ENCODE measurements at places on chromosomes 6 and 20.

- no peak for DNase-seq
Observed at GRCh38 chr6:20740088-20740487, 205.8 kb downstream of the CDKAL1 start.

GRCh38 chr6:11628562-11628961, 91.0 kb downstream of the TMEM170B start:
- DNase-seq: no peak

- DNase-seq: no peak
Observed at GRCh38 chr6:139336488-139336887, 38.0 kb downstream of the CITED2 start.

DNA sequence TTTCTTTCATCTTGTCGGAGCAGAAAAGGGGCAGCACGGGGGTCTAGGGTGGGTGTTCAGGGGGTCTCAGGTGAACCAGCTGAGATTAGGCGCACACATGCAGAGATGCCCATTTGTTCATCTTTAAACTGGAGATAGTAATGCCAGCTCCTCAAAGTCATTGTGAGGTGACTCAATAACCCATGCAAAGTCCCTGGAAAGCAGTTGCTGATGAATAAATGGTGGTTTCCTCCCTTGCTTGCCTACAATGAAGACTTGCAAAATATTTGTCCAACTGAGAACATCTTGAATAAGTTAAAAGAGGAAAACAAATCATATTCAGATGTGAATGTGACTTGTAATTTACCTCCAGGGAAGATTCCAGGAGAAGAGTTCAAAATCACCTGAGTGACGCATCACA, 206.9 kb downstream of the LY86 start:
- DNase-seq: no peak

- DNase-seq: no peak
Observed at GRCh38 chr6:100823041-100823440, 58.1 kb downstream of the ASCC3 start.

DNA sequence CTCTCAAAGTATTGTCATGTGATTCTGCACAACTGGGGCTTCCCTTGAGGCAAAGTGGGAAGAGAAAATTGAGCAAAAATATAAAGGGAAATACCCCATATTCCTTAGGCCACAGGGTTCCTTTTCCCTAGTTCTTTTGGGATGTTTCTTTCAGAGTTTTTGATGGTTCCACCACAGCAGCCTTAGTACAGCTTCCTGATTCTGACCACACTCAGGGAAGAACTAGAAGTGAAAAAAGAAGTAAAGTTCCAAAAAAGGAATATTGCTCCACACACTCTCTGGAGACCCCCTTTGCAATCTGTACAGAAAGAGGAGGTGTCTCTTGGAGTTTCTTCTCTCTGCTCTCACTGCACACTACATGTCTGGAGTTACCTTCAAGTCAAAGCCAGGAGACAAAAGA, 27.9 kb upstream of the HLA-DQA2 start:
- no peak for DNase-seq

GRCh38 chr6:162369091-162369490, 358.5 kb downstream of the PRKN start:
- no peak for DNase-seq

DNA sequence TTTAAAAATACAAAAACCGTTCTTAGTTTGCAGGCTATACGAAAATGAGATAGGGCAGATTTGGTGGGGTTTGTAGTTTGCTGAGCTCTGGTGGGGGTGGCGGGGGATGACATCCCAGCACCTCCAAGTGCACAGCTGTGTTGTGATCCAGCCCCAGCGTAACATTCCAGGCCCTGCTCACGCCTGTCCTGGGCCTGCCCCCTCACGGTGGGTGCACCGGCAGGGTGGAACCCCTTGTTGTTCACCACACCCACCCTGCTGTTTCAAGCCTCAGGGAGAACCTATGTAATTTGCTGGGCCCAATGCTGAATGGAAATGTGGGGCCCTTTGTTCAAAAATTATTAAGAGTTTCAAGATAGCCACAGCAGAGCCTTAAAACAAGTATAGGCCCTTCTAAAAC, 25.0 kb downstream of the ARMC2 start:
- no peak for DNase-seq

DNA sequence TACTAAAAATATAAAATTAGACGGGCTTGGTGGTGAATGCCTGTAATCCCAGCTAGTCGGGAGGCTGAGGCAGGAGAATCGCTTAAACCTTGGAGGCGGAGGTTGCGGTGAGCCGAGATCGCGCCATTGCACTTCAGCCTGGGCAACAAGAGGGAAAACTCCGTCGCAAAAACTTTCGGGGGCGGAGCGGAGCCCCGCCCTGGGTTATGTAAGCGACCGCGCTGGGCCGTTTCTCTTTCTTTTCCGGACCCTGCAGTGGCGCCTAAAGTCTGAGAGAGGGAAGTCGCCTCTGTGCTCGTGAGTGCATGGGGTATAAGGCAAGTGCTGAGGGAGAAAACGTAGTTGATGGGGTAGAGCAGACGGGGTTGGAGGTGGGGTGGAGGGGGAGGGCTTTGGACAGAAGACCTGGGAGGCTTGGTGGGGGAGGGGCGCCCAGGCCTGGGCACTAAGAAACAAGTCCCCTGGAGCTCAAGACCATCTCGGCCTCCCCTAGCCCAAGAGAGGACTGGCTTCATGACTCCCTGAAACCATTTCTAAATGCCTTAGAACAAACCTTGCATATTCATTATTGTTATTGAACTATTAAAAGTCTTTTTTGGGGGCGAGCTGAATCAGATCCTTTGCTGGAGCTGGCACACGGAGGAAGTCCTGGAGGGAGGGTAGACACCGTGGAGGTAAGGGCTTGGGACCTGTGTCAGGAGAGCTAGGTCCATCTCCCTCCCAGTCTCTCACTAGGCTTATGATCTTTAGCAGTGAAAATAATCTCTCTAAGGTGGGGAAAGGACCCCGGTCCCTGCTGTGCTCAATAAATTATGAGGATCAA, 2.7 kb upstream of the MICA start:
- peak; percentile 7 for DNase-seq

GRCh38 chr20:51735728-51736600, 32.2 kb downstream of the ATP9A start:
- no peak for DNase-seq

- DNase-seq: no peak
Observed at GRCh38 chr20:8335059-8335458, 203.0 kb downstream of the PLCB1 start.

- no peak for DNase-seq
Observed at GRCh38 chr6:46949632-46950280, 28.0 kb upstream of the ADGRF5 start.

DNA sequence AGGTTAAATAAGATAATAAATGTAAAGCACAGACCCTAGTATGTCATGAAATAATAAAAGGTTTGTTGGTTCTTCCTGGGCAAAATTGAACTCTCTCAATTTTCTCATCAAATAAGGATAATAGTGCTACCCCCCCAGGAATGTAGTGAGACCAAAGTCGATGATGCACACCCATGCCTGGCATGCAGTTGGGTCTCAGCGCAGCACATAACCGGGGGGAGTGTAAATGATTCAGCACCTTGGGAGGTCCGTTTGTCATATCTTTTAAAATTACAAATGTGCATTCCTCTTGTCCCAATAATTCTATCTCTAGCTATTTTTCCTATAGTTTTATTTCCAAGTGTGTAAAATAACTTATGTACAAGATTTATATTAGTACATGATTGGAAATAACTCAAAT, 31.3 kb upstream of the CCDC167 start:
- no peak for DNase-seq

- DNase-seq: no peak
Observed at GRCh38 chr6:23704479-23705052, 421.4 kb upstream of the NRSN1 start.

DNA sequence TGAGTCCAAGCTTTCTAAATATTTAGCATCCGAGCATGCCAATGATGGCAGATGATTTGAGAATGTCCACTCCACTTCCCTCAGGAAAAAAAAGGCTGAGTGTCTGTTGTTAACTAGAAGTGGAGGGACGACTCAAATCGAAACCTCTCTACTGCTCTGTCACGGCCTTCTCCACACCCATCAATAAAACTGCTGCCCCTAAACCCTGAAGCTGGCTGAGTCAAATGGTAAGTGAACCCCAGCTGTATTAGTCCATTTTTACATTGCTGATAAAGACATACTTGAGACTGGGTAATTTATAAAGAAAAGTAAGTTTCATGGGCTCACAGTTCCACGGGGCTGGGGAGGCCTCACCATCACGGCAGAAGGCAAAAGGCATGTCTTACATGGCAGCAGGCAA, 707.0 kb downstream of the QKI start:
- DNase-seq: no peak

DNA sequence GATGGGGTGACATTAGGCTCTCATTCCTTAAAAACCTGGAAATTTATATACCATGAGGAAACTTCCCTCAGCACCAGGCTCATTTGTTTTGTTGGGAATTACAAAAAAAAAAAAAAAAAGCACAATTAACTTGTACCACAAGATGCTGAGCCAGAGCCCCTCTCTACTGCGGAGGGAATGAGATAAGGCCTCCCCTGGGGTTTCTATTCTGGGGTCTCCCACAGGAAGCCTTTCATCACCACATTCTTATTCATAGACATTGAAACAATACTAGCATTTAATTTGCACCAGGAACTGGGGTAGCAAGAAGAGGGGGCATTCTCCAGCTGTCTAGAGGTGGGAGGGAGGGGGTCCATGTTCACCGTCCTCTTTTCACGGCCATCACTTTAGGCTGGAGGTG, 23.0 kb upstream of the RPS6KA2 start:
- DNase-seq: no peak

DNA sequence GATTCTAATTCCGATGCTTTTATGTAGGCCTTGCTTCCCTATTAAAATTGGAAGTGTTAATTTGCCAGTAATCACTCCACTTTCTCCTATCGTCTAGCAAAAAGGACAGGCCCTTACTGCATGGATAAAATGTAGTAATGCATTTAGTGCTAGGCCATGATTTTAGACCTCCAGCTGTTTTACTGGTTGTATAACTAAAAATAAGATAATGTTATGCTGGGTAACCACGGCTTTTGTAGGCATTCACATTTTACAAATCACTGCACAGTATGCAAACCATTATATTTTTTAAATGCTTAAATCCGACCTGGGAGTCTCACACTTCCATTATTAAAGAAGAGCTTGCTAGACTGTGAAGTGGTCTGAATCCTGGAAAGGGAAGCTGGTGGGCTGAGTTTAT, 179.5 kb downstream of the TFAP2A start:
- DNase-seq: no peak

DNA sequence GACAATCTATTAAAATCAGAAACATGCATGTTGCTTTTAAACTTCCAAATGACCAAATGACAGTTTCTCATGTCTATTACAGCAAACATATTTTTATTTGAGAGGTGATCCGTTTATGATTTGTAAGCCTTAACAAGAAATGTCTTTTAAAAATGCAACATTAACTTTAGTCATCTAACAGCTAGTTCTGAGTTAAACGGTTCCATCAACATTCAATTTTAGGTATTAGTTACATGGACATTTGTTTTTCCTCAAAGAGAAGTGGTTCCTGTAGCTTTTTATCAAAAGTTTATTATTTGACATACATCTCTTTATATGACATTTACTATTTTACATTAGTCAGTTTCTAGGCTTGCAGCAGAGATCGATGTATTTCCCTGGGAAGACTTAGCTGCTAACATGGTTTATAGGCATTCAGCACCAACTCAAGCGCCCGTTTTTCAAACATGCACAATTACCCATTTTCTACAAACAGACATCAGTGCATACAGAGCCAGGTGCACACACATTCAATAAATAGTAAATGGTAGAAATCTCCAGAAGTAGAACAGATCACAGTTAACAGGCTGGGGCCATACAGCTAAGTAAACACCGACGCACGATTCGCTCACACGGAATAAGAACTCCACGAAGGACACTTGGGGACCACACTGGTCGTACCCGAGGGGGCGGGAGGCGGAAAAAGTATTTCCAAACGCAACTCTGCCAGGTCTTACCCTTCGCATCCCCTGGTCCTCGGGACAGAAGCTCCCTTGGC, 882 bp downstream of the CNR1 start:
- DNase-seq: no peak

DNA sequence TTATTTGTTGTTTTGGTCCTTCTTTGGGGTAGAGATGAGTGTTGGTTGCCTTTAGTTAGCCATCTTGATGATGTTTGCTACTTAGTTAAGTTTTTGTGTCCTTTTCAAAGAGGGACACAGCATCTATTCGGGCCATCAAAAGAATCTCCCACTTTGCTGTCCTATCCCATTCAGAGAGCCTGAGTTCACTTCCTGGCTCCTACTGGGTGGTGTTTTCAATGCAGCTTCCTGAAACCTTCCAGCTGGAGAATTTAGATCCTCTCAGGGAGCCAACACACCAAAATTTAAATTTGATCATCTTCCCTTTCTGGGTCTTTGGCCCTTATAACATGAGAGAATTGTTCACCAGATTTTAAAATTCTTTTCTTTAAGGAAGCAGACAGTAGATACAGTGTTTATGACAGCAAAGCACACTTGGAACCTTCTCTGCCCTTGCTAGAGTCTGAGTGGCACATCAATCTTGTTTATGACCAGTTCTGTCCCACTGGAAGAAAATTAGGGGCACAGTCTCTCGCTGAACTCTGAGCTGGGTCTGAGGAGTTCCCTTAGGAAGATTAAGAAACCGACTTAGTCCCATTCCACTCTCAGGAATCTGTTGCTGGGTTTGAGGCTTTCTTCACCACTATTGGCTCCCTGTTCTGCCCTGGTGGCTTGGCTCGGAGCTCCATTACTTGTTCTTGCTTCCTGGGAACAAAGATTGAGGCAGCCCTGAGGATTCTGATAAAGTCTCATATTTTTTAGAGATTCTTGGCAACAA, 115.5 kb downstream of the CCDC170 start:
- DNase-seq: no peak

GRCh38 chr6:102127253-102127652, 733.7 kb downstream of the GRIK2 start:
- DNase-seq: no peak

DNA sequence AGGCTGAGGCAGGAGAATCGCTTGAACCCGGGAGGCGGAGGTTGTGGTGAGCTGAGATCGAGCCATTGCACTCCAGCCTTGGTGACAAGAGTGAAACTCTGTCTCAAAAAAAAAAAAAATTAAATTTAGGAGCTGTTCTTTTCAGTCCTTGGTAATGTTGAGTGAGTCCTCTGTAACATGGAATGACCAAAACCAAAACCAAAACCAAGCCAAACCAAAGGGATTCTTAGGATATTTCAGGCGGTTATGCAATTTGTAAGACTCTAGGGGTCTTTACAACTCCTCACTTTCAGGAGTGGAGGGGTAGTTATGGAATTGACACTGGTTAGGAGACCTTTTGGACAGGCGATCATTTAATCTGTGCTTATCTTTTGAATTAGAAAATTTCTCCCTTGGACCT, 15.8 kb downstream of the TIAM2 start:
- no peak for DNase-seq
